ENCODE measurements at places on chromosomes 2 and 18. TPM values are rescaled to one million over a fixed set of nuclear protein-coding genes. Genes with fewer than 3 reads are reported as not detected.

NETO1 gene
- not detected for total RNA-seq

ITGA4 gene
- 84.8 TPM for total RNA-seq

PLGLB1 gene
- 0.32 TPM for total RNA-seq

CFC1 gene
- total RNA-seq, result not detected

CD8B2 gene
- total RNA-seq, result not detected

SAG gene
- not detected for total RNA-seq

RPRM gene
- total RNA-seq, result 0.16 TPM

DOK6 gene
- total RNA-seq, result 9.0 TPM

KYNU gene
- 1.6 TPM for total RNA-seq

MAP2 gene
- total RNA-seq, result 0.60 TPM
